ENCODE measurements at places on chromosomes 4 and X. TPM values are rescaled to one million over a fixed set of nuclear protein-coding genes. Genes with fewer than 3 reads are reported as not detected.

Gene PAGE5
- polyA plus RNA-seq: not detected

Gene RAB33A
- polyA plus RNA-seq: 46.5 TPM

Gene PPEF1
- 3.1 TPM for polyA plus RNA-seq

Gene TMPRSS11F
- polyA plus RNA-seq: 0.16 TPM

Gene CYBB
- polyA plus RNA-seq: 11.8 TPM

Gene SEPSECS
- 9.5 TPM for polyA plus RNA-seq

Gene VEGFD
- 0.43 TPM for polyA plus RNA-seq

Gene GABRG1
- polyA plus RNA-seq: 8.2 TPM

Gene CT45A2
- not detected for polyA plus RNA-seq

Gene KCNIP4
- polyA plus RNA-seq: 46.3 TPM

Gene SPANXC
- not detected for polyA plus RNA-seq

Gene RHOH
- polyA plus RNA-seq: 1.1 TPM

Gene ARR3
- 0.45 TPM for polyA plus RNA-seq

Gene PCDH11X
- polyA plus RNA-seq: 16.6 TPM

Gene AFP
- polyA plus RNA-seq: 2.7 TPM

Gene BDH2
- polyA plus RNA-seq: 47.2 TPM

Gene GLRB
- 48.4 TPM for polyA plus RNA-seq

Gene FAM199X
- 34.7 TPM for polyA plus RNA-seq

Gene PALLD
- polyA plus RNA-seq: 71.1 TPM

Gene RTL9
- polyA plus RNA-seq: 2.5 TPM

Gene APBB2
- 82.2 TPM for polyA plus RNA-seq

Gene ZFP42
- polyA plus RNA-seq: 0.22 TPM

Gene ALB
- polyA plus RNA-seq: 1.0 TPM

Gene CT47B1
- polyA plus RNA-seq: not detected

Gene UGT2A1
- polyA plus RNA-seq: 0.47 TPM

Gene ITGB1BP2
- polyA plus RNA-seq: 2.1 TPM

Gene TRIM75
- polyA plus RNA-seq: not detected

Gene ZGRF1
- 12.4 TPM for polyA plus RNA-seq

Gene PDLIM3
- polyA plus RNA-seq: 140 TPM

Gene MAML3
- polyA plus RNA-seq: 11.0 TPM

Gene BMPR1B
- 11.8 TPM for polyA plus RNA-seq

Gene TCP11X2
- 0.43 TPM for polyA plus RNA-seq

Gene USP26
- not detected for polyA plus RNA-seq

Gene AMTN
- not detected for polyA plus RNA-seq

Data from spinal cord (tissue), 10 donors.